B cell (primary cell): ENCODE measurements at places on chromosomes 2 and 18. TPM values are rescaled to one million over a fixed set of nuclear protein-coding genes. Genes with fewer than 3 reads are reported as not detected.
A peak's percentile ranks its signal among the peaks of the same experiment; 100 is the strongest.

Gene GAREM2
- 1.7 and 1.8 TPM in 2 replicates for total RNA-seq

Gene TUBA4B
- not detected in 2 replicates for total RNA-seq

Gene MAPK4
- total RNA-seq = not detected in 2 replicates

Gene GYPC
- total RNA-seq = 40.6 and 48.8 TPM in 2 replicates

Gene KIAA1328
- 22.1 and 24.3 TPM in 2 replicates for total RNA-seq

Gene POTEC
- total RNA-seq = not detected in 2 replicates

Gene NEU4
- total RNA-seq = 0.29 TPM in 1 of 2 replicates, not detected in the other

Gene CYP1B1
- 0.89 and 1.2 TPM in 2 replicates for total RNA-seq

Gene MOCOS
- total RNA-seq = 0.05 TPM in 2 replicates

Gene DOK6
- total RNA-seq = not detected in 2 replicates

GRCh38 chr2:44086629-44087028, 82.0 kb upstream of the PPM1B start:
- DNase-seq = peak; percentile 14

DNA sequence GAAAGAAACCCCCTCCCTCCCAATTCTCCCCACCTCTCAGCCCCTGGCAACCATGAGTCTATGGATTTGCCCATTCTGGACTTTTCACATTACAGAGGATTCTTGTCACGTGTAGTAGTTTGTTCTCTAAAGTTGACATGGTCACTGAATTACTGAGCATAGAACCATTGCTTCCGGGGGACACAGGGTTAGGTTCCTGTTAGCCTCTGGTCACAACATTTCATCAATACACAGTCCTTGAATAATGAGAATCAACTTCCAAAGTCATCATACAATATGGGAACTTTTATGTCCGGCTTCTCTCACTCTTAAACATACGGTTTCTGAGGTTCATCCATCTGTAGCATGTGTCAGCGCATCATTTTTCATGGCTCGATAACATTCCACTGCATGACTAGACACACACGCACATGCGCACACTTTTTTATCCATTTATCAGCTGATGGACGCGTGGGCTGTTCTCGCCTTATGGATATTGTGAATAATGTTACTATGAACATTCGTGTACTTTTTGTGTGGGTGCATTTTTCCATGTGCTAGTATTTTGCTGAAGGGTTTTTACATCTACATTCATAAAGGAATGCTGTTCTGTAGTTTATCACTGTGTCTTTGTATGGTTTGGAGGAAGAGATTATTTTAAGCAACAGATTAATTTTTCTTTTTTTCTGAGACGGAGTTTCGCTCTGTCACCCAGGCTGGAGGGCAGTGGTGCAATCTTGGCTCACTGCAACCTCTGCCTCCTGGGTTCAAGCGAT, 48.1 kb downstream of the PARD6G start:
- no peak for DNase-seq

DNA sequence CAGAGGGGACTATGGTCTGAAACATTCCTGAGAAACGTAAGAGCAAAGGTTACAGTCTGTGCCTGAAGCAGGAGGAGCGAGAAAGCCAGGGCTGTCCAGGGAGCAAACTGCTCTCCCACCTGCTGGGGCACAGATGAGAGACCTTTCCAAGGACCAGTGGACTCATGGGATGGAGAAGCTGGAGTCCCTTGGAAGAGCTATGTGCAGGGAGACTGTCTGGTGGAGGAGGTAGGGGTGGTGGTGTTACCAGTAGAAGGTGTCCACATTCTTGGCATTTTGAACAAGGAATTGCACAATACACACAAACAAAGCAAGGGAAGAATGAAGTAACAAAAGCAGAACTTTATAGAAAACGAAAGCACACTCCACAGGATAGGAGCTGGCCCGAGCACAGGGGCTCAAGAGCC, 97.9 kb upstream of the CYRIA start:
- no peak for DNase-seq

DNA sequence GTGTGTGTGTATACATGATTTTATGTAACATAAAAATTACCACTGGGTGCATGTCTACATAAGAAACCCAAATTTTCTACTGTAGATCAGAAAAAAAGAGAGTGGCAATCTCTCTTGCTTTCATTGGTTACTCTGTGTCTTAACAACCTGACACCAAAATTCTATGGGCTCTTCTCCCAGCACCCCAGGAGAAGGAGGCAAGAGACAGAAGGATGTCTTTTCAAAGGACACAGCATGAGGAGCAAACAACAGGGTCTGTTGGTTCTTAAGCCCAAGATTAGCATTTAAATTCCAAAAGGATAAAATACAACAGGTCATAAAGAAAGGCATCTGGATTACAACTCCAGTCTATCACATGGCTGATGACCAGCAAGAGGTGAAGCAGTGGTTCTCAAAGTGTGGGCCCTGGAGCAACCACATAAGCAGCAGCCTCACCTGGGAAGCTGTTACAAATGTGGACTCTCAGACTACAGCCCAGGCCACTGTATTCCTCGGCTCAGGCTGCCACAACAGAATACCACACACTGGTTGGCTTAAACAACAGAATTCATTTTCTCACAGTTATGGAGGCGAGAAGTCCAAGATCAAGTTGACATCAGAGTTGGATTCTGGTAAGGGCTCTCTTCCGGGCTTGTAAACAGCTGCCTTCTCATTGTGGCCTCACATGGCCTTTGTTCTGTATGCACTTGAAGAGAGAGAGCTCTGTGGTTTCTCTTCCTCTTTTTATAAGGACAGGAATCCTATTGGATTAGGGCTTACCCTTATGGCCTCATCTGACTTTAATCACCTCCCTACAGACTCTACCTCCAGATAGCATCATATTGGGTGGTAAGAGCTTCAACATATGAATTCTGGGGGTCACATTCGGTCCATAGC, 79.8 kb upstream of the RNF152 start:
- peak; percentile 17 for DNase-seq
